ENCODE measurements at places on chromosomes 3 and 15.

DNA sequence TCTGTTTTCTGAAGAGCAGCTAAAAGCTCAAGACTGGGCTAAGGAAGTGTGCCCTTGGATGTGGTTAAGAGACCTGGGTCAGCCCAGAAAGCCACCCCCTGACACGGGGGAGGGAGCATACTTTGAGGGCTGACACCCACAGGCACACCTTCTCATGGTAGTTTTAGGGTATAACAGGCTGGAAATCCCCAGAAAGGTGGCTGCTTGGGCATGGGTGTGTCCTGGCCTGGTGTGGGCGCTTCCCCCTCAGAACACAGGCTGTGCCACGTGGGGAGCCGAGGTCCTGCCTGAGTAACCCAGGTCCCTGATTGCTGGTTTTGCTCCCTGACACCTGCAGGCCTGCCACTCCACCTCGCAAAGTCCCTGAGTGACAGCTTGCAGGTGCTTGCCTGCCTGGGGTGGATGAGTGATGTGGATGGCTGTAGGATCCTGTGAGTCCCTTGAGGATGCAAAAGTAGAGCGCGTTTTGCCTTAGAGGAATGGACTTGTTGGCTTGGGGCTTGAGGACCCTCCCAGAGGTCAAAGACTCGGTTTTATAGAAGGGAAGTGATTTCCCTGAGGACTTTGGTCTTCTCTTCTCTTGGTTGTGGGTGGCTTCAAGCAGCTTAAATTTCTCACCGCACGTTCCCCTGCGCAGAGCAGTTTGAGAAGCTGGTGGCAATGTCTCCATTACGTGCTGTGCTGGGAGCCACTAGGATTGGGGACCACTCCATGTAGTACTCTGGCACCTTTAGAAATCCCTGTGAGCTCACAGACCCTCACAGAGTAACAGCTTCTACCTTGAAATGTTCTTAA, 94.4 kb downstream of the DNASE1L3 start:
- DNase-seq: no peak

DNA sequence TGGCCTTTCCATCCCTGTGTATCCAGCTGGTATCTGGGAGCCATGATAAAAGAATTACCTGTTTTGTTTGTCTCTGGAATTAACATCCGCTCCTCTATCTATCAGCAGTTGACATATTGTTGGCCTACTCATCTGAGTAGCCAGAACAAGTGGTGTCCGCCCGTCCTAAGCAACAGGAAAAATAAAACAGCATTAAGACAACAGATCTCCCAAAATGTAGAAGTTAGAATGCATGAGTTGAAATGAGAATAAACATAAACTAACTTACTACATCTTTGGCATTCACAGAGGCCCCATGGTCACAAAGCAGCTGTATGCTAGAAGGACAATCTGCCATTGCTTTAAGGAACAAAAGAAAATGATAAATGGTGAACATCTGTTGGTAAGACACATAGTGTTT, 75.9 kb downstream of the UACA start:
- no peak for DNase-seq

DNA sequence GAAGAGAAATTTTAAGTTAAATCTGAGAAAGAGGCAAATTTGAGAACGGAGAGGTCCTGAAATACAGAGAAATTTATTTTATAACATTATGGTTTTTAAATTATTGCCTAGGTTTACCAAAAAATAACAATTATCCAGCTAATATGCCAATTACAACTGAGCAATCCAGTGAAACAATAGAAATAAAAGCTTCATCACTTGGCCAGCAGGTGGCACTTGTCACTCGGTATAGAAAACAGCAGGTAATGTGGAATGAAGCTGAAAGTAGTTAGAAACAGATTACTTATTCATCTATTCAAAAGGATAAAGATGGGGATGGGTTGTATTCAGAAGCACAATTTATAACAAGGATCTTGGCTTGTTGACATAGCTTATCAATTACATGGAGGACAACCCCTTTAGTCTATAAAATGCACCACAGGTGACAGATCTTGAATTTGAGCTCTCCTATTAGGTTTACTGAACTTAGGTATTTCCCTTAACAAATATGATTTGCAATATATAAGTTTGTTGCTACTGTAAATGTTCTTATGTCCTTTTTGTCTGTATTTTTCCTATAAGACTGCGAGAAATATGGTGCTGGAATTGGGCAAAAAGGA, 70.1 kb upstream of the GUCA1C start:
- DNase-seq: no peak

DNA sequence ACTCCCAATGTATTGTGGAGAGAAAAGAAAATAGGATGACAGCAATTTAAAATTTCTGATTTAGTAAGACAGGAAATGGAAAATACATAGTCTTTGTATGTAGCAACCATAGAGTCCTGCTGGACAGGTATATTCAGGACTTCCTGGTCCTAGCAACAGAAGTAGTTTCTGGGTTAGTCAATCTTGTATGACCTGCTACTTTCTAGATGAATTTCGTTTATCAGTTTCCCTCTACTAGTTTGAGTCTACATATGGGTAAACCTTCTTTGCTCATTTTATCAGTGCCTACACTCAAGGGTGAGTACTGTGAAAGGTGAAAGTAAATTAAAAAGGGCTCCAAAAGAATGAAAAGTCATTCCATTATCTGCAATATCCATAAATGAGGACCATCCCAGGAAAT, 309.8 kb downstream of the UNC13C start:
- DNase-seq: no peak

DNA sequence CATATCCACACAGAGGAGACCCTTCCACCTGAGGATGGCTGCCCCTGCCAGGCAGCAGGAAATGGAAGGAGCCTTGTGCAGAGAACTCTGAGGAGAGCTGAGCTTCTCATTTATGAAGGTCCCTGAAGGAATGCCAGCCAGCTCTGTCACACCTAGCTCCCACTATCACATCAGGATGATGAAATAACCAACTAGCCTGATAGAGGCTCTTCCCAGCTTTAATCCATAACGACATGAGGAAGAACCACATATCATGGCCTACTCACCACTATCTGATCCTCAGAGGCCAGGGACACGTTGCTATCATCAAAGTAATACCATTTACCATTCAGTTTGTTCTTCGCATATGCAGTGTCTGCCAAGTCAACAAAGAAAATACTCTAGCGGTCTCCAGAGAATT, 1.5 kb upstream of the C3orf62 start:
- no peak for DNase-seq

GRCh38 chr3:53753518-53754183, 92.6 kb downstream of the CHDH start:
- no peak for DNase-seq

DNA sequence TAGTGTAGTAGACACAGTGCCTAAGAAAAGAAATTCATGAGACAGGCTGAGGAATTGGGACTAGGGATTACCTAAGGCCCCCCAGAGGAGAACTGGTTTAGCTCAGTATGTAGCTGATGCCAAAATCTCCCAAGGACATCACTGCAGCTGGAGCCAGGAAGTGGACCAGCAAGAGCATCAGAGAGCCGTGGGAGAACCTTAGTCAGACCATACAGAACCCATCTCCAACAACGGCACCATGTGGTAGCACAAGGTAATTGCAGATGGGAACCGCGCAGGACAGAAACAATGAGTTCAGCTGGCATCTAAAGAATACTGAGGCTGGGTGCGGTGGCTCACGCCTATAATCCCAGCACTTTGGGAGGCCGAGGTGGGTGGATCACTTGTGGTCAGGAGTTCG, 81.7 kb downstream of the WNT5A start:
- DNase-seq: no peak

DNA sequence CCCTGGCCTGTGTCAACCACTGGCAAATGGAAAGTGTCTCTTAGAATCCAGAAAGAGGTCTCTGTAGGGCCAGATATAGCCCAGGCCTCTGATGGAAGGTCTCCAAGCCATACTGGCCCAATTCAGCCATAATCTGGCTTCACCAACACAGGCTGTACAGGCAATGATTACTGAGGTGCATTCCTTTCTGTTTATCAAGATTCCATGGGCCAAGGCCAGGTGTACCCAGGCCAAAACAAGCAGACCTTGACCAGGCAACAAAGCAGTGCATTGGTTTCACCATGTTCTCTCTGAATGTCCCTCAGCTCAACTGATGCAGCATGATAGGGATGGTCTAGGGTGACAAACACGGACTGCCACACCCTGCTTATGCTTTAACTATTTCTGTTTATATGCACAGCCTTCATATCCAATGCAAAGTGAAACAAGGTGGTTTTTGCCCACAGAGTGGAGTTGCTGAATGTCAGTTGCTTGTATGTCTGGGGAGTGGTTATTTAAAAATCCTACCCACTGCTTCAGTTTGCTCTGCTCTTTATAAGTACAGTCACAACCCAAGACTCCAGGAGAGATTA, 25.2 kb downstream of the CCNL1 start:
- no peak for DNase-seq

GRCh38 chr3:72380711-72381493, 467.3 kb downstream of the SHQ1 start:
- no peak for DNase-seq

DNA sequence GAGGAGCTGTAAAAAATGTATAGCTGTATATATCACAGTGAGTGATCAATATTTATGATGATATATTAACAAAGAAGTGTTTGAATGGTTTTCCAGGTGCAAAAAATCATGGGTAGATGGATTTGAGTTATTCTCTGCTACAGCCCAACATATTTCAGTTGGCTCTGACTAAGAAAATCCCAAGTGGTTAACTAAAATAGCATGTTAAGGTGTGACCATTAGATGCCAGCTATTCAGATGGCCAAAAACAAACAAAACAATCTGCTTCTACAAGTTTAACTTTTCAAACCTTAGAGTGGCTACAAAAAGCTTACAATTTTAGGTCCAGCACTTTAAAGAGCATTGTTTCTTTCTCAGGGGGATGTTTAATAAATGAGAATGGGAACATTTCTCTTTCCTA, 67.5 kb downstream of the SEMA6D start:
- no peak for DNase-seq

DNA sequence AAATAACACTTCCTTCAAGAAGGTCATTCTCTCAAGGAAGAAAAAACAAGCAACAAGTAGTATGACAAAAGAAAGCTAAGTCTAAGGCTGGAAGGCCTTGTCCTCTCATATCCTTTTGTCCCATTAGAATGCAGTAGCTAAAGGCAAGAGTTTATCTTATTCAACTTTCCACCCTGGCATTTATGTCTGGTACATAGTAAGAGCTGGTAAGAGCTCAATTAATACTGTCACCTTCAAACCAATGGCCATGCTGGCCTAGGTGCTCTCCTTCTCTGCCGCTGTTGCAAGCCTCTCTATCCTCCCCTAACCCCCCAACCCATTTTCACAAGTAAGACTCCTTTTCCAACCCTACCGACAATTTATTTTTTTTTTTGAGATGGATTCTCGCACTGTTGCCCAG, 81.9 kb downstream of the LRRFIP2 start:
- DNase-seq: no peak

- DNase-seq: no peak
Observed at GRCh38 chr3:71087143-71088018, 496.1 kb downstream of the FOXP1 start.

GRCh38 chr15:60656041-60656440, 177.1 kb upstream of the ICE2 start:
- no peak for DNase-seq

- DNase-seq: no peak
Observed at GRCh38 chr15:78739996-78740903, 71.0 kb downstream of the ADAMTS7 start.

GRCh38 chr15:48603123-48603500, 42.4 kb downstream of the FBN1 start:
- no peak for DNase-seq

- no peak for DNase-seq
Observed at GRCh38 chr3:191368755-191369615, 38.7 kb upstream of the UTS2B start.

GRCh38 chr3:188439080-188439479, 285.1 kb downstream of the LPP start:
- no peak for DNase-seq

- DNase-seq: no peak
Observed at GRCh38 chr3:142270407-142270806, 45.0 kb upstream of the GK5 start.

DNA sequence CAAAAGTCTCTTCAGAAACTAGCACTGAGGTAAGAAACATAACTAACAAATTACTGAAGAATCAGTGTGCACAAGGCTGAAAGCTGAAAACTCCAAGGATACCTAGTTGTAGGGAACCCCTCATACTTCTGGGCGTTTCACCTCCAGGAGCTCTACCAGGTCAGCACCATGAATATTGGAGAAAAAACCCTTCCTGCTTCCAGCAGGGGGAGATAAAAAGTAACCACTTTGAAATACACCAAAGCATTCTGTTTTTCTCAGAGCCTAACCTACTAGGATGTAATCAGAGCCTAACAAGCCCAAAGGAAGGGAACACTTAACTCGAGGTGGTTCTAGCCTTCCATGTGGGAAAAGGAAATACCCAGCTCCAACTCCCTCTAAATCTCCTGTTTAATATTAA, 175.8 kb upstream of the MME start:
- DNase-seq: no peak

DNA sequence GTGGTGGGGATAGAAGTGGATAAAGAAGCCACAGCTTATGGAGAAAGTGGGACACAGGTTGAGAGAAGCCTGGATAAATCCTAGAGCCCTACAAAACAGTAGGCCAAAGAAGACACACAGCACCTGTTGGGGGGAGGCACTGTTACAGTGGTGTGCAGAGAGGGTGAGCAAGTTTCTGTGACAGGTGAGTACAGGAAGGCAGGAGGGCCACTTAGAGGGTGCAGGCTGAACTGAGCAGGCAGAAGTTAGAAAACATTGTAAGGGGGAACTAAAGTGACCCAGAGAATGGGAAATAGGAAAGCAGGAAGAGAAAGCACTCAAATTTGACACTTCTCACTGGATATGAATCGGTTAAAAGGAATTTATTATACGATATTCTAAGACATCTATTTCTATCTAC, 146.1 kb upstream of the TMCO5A start:
- DNase-seq: no peak

DNA sequence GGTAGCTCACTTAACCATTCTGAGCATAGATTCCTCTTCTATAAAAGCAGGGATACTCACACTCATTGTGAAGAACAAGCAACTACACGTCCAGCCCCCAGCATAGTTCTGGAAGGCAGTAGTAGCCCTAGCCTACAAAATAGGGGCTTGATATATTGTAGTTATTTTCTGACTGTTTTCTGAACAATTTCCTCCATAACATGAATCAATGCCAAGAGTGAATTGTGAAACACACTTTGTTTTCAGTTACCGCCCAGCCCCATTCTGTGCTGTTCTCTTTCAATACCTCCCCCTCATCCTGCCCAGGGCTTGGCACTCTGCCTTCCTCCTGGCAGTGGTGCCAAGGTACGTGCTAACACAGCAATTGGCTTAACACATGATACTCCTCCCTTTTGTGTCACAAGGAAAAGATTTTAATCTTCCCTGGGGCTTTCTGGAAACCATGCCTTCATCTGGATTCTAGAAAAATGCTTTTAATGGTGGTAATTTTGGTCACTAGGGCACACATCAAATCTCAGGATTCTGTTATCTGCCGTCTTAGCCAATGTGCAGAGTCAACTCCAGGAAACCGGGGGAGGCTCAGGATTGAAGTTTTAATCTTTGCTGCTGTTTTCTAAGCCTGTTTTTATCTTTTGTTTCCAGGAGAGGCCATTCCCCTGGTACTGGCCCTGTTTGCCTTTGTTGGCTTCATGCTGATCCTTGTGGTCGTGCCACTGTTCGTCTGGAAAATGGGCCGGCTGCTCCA, 37.2 kb downstream of the IL20RB start:
- peak; percentile 90 for DNase-seq

GRCh38 chr15:89774492-89774891, 1.6 kb upstream of the MESP2 start:
- no peak for DNase-seq
